ENCODE measurements at places on chromosomes 1 and 21.

DNA sequence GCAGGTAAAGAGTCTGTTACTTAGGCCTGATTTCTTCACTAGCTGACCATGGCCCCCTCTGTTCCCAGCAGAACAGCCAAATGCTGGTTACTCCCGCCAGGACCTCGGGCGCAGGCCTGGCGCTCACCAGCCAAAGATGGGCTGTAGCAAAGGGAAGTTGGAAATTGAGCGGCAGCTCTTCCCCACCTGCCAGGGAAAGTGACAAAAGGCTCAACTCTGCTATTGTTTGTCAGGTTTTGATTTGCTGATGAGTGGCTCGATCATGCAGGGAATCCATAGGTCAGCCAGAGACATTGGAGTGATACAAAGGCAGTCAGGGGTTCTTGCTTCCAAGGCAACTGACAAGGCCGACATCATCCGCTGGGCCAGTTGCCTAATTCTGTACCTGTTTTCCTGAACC is 120.1 kb downstream of the ASTN1 start:
- no peak for DNase-seq

- no peak for DNase-seq
Observed at GRCh38 chr1:10185759-10186158, 24.6 kb upstream of the KIF1B start.

- no peak for DNase-seq
Observed at GRCh38 chr1:7315946-7316345, 455.1 kb upstream of the VAMP3 start.

DNA sequence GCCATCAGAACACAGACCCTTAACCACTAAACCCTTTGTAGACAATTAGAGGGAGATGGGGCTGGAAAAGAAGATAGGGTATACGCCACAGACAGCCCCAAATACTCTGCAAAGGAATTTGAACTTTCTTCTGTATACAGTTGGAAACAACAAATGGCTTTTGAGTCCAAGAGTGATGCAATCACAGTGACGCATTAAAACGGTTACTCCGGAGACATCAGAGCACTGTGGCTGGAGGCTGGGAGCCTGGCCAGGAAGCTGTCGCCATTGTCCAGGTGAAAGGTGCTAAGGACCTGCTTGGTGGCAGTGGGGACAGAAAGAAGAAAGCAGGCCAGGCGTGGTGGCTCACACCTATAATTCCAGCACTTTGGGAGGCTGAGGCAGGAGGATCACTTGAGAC is 4.2 kb downstream of the FLAD1 start:
- no peak for DNase-seq

DNA sequence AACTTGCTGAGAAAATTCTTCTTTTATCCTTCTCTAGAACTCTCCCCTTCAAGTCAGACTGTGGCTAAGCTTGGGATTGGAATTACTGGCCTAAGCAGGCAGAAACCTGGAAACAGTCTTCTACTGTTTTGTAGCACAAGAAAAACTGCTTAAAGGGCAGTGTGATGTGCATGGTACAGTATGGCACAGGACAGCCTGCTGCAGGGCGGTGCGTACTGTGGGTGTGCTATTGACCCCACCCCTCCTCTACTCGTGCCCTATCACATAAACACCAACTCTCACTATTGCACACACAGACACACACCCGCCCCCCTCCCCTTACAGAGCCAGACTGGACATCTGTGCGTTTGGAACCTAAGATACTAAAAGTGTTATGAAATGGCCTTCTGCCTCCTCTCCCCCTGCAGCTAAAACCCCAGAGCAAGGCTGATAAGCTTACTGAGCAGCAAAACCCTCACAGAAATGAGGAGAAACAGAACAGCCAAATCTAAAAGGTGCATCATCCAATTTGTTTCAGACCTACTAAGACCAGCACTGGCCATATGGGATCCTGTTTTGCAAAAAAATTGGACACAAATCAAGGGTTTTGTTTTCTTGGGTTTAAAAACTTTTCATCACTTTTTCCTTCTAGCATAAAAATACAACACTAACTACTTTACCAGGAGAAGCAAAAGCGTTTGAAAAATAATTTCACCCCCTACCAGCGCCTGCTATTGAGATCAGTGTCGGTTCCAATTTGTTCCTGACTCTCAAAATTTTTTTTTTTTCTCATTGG is 355.8 kb upstream of the LYPLAL1 start:
- no peak for DNase-seq

DNA sequence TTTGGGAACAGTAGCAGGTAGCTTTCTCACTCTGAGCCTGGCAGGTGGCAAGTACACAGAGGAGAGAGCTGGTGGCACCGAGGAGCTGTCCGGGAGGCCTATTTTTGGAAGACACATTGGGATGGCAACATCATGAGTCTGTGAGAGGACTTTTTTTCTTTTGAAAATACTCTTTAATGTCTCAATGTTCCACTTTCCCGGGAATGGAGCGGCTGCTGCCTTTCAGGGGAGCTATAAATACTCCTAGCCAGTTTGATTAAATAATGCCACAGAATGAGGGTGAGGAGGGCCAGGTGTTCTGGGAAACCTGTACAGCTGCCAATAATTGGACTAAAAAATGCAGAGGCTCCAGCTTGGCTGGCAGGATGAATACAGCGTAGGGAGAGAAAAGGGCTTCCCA is 93.3 kb upstream of the COG2 start:
- no peak for DNase-seq

- DNase-seq, result no peak
Observed at GRCh38 chr1:169107603-169108208, 1.2 kb downstream of the ATP1B1 start.

DNA sequence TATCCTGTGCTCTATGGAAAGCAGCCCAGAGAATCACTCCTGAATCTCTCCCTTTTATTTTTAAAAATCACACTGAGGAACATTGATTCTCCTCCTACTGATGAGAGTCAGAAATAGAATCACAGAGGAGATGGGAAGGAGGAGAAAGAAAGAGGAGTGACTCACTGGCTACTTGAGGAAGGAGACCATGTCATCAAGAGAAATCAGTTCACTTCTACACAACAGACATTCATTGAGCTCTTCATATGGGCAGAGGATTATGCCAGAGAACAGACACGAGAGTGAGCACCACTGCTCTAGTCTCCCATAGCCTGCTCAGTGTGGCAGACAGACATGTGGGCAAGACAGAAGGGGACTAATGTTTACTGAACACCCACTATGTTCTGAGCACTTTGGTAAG is 44.2 kb downstream of the RAB3B start:
- no peak for DNase-seq

GRCh38 chr1:60950224-60951063 is 131.9 kb upstream of the NFIA start:
- no peak for DNase-seq

- DNase-seq, result no peak
Observed at GRCh38 chr1:5886140-5886483, 106.1 kb downstream of the NPHP4 start.

DNA sequence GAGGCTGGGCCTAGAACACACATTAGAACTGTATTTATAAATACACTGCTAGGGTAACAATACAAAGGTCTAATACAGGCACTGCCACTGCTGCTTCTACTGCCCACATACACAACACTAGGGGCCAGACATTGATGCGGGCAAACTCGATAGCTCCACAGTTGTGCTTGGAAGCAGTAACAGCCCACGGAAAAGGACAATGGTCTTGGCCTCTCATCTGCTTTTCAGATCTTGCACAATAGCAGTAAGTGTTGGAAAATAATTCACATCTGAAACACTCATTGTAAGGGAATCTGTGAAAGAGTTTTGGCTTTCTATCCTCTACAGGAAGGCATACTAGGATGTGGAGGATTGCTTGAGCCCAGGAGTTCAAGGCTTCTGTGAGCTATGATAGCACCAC is 6.9 kb upstream of the SPOCD1 start:
- DNase-seq, result no peak

GRCh38 chr1:42479621-42480020 is 16.5 kb downstream of the CCDC30 start:
- no peak for DNase-seq

GRCh38 chr1:153929981-153930948 is 7.5 kb upstream of the GATAD2B start:
- DNase-seq, result no peak

DNA sequence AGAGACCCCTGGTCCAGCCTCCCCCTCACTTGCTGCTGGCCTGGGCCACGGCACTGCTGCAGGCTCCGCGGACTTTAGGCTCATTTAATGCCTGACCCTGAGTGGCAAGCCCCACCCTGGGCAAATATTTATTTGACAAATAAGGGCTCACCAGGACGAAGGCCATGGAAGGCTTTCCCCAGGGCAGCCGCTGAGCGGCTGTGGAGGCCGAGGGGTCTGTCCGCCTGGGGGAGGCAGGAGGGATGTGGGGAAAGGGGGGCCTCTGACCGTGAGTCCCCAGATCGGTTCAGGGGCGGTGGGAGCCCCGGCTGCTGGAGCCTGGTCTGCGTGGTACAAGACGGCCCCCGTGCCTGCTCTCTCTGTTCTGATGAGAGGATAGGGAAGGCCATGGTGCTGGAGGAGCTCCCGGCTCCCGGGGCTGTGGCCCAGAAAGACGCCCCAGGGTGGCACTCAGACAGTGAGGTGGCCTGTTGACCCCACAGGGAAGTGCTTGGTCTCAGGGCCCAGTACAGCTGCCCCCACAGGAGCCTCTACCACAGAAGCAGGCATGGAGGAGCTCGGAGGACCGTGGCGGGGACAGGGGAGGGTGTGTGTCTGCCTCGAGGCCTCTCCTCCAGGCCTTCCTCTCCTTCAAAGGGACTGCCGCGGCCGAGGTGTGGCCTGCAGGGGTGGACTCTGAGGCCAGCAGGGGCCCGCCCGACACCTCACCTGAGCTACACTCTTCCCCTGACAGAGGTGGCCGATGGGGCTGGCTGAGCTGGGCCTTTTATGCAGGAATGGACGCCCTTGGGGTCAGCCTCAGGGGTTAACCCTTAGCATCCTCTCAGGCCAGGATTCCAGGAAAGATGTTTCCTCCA is 9.1 kb upstream of the C1orf159 start:
- no peak for DNase-seq

DNA sequence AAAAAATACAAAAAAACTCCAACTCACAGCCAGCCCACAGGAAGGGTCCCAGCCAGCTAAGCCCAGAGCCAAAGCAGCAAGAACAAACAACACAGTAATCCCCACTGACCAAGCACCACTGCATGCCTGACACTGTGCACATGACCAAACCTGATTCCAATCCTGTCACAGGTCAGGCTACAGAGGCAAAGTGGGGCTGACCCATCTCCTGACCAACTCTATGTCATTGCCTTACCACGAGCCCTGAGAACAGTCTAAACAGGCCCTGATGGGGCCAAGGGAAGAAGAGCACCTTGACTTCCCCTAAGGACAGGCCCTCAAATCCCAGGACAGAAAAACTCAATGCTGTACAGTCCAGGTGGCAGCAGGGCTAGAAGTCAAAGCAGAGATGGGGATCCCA is 2.4 kb downstream of the LSS start:
- no peak for DNase-seq

- no peak for DNase-seq
Observed at GRCh38 chr1:231871878-231872277, 245.3 kb downstream of the DISC1 start.

DNA sequence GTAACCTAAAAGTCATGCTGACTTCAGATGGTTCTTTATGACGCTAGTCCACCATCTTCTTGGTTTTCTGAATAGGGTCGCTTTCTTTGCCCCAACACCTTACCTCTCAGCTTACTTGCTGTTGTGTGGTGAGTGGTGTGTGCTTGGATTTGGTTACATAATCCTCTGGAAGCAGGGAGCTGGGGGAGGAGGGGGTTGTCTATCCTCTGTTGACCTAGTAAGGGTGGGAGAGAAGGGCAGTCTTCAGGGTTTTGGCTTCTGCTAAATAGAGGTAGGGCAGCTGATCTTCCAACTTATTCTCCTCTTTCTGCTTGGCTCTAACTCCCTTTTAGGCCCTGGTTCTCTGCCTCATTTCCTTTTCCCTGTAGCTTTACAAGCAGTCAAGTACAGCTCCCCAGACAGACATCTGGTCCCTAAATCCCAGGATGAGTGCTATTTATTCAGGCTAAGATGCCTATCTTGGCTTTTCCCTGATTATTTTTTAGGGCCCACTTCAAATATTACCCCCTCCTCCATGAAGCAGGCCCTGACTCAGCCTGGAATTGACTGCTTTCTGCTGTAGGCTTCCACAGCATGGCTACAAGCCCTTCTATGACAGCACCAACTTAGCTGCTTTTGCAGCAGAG is 6.4 kb upstream of the REN start:
- no peak for DNase-seq

DNA sequence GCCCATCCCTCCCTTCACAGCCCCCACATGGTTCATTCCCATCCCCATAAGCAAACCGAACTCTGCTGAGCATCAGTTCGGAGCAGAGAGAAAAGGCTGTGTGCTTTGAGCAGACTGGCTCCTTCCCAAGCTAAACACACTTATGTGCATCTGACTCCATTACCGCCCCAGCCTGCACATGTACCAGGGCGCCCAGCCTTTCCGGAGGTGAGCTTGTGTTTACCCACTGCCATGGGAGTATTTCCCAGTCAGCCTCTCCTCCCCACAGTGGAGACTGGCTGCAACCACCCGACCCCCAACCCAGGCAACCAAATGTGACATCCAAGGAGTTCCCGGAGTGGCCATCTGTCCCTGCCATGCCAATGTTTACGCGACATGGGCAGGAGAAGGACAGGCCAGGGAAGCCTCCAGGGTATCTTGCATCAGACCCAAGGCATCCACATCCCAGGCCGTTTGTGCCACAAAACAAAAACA is 9.4 kb downstream of the TIAM1 start:
- no peak for DNase-seq

- DNase-seq, result no peak
Observed at GRCh38 chr1:186904361-186904760, 75.6 kb downstream of the PLA2G4A start.

GRCh38 chr1:47564570-47564969 is 126.7 kb downstream of the FOXD2 start:
- DNase-seq, result no peak

- no peak for DNase-seq
Observed at GRCh38 chr1:8193840-8194406, 124.0 kb upstream of the SLC45A1 start.

DNA sequence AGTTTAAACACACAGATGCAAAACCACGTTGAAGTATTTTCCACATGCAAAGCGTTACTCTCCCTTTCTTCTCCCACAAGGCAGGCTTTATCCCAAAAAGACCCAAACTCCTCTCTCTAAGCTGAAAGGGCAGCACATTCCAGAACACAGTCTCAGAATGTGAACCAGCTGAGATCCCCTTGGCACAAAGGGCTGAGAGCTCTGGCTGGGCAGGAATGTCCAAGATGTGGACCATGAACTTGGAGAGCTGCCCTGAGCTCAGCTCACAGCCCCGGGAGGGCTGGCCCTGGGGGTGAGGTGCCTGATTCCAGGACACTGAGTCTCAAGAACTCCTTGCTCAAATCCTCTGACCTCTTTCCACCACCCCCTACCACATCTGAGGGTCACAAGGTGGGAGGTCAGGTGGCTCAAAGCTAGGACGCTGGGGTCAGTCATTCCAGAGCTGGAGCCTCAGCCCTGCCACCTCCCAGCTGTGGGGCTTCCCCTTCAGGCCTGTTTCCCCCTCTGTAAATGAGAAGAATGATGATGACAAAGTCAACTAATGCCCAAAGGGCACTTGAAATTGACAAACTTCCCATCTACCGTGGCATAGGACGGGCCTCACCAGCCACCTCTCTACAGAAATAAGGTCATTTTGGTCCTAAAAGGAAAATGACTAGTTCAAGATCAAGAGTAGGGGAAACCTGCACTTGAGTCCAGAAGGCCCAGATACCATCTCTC is 11.5 kb downstream of the ALDH4A1 start:
- DNase-seq, result no peak

GRCh38 chr1:65209005-65209885 is 61.2 kb downstream of the AK4 start:
- no peak for DNase-seq

All from naive thymus-derived CD4-positive, alpha-beta T cell (primary cell).